NCI-H446 treated with DMSO at 0.1 percent for 48 hours (cell line): ENCODE measurements at places on chromosomes 13 and 19.

DNA sequence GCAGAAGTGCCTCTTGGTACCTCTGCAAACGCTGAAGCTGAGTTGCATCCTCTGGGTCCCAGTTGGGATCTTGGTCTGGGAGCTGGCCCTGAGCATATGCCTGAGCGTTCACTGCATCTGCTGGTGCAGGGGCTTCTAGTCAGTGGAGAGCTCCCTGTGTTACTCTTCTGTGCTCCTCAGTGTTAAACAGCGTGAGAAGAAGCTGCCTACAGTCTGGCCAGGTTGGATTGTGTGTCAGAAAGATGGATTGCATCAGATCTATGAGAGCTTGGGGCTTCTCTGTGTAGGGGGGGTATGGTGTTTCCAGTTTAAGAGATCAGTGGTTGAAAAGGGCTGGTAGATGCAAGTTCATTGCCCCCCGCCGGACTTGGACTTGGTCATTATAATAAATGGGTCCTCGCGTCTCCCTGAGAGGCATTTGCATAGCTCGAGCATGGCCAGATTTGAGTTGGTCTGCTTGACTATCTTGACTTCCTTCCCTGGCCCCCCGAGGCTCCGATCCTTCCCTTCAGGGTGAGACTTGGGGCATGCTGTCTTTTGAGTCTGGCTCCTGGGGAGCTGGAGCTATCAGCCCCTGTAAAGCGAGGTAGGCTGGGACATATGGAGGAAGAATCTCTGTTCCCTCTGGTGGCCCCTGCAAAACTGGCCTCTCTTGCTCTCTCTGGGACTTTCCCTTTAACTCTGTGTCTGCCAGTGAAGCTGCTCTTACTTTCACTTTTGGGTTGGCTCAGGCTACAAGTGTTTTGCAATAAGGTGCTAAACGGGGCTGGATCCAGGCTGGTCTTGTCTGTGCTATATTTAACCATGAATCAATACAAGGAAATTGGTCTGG is 52.9 kb downstream of the OR10H4 start:
- DNase-seq: no peak

DNA sequence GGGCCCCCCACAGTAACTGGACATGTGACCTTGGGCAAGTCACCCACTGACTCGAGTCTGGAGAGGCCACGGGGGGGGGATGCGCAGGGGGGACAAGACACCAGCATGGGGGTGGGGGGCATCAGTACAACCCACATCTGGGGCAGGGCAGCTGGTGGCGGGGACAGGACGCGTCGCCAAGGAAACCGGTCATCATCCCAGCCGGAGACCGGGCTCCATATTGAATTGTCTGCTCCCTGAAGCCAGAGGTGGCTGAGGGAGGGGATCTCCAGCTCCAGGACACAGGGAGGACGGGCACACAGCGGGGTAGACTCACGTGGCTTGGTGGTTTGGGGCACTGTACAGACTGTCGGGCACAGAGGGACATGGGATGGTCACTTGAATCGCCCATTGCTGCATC is 11.4 kb downstream of the ONECUT3 start:
- no peak for DNase-seq

- DNase-seq: no peak
Observed at GRCh38 chr19:17993076-17993813, 14.7 kb upstream of the ARRDC2 start.

DNA sequence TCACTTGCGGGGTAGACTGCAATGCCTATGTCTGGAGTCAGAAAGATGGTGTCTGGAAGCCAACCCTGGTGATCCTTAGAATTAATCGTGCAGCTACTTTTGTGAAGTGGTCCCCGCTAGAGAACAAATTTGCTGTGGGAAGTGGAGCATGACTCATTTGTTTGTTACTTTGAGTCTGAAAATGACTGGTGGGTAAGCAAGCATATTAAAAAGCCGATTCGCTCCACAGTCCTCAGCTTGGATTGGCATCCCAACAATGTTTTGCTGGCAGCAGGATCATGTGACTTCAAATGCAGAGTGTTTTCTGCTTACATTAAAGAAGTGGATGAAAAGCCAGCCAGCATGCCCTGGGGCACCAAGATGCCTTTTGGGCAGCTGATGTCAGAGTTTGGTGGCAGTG is 9.5 kb upstream of the ERVV-1 start:
- DNase-seq: no peak

- no peak for DNase-seq
Observed at GRCh38 chr19:11257846-11258380, 4.4 kb downstream of the DOCK6 start.

DNA sequence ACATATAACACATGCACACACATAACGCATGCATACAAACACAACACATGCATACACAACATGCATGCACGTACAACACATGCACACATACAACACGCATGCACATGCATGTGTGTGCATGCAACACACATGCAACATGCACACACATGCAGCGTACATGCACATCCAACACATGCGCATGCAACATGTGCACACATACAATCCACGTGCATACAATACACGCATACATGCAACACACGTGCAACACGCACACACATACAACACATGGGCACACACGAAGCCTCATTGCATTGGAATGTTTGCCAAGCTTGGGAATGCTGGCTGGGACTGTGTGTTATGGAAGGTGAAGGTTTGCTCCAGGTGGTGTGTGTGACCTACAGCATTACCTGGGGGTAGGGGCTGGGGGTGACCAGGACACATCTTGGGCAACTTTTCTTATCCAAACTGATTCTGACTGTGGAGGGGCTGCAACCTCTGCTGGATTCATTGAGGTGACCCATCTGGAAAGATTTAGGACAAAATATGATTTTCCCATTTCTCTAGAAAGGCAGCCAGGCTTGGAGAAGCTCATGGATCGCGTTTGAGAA is 58.9 kb downstream of the SPACA7 start:
- no peak for DNase-seq

- no peak for DNase-seq
Observed at GRCh38 chr19:58466089-58466759, 656 bp upstream of the ZNF324 start.

DNA sequence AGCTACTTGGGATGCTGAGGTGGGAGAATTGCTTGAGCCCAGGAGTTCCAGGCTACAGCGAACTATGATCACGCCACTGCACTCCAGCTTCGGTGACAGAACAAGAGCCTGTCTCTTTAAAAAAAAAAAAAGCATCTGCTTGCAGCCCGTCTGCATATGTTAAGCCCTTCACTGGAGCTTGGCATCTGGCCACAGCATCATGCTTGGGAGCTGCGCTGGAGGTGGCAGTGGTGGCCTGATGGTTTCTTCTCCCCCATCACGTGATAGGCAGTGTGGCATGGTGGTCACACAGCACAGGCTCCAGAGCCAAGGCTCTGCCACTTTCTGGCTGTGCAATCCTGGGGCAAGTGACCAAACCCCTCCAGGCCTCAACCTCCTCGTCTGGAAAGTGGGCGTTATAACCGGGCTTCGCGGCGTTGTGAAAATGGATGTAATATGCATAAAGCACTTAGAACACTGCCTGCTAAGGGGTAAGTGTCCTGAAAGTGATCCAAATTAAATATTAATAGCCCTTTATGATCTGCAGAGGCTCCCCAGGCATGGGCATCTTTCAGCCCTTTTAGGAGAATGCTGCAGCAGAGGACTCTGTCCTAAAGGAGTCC is 24.4 kb downstream of the MARK4 start:
- peak; percentile 58 for DNase-seq

- no peak for DNase-seq
Observed at GRCh38 chr13:49571299-49572240, 13.8 kb downstream of the RCBTB1 start.

DNA sequence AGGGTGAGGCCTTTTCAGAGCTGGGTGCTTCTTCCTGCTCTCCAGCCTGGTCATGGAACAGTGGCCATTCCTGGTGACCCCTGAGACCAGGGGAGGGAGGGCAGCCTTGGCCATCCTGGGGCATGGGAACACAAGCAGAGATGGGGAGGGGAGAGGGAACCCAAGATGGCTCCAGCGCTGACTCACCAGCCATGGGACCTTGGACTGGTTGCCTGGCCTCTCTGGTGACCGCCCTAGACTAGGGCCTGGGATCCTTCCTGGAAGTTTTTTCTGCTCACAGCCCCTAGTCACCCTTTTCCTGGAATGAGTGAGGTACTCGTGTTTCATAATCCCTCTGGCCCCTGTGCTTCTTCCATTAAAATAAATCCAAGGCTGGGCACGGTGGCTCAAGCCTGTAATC is 3.3 kb upstream of the OPA3 start:
- DNase-seq: no peak

DNA sequence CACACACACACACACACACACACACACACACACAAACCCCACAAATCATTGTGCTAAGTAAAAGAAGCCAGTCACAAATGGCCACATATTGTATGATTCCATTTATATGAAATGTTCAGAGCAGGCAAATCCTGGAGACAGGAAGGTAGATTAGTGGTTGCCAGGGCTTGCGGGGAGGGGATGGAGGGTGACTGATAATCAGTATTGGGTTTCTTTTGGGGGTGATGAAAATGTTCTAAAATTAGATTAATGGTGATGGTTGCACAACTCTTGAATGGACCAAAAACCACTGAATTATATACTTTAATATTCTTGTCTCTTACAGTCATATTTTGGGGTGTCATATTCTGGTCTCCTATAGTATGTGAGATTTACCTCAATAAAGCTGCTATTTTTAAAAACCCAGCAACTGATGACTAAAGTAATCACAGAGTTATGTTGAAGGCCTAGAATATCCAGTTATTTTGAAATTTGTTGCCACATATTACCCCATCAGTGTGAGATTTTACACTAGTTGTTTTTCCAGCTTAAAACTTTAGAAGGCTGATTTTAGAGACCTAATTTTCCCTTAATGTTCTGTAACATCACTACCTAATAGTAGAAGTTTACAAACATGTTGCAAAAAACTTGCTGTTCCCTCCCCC is 20.3 kb downstream of the FLT1 start:
- no peak for DNase-seq

DNA sequence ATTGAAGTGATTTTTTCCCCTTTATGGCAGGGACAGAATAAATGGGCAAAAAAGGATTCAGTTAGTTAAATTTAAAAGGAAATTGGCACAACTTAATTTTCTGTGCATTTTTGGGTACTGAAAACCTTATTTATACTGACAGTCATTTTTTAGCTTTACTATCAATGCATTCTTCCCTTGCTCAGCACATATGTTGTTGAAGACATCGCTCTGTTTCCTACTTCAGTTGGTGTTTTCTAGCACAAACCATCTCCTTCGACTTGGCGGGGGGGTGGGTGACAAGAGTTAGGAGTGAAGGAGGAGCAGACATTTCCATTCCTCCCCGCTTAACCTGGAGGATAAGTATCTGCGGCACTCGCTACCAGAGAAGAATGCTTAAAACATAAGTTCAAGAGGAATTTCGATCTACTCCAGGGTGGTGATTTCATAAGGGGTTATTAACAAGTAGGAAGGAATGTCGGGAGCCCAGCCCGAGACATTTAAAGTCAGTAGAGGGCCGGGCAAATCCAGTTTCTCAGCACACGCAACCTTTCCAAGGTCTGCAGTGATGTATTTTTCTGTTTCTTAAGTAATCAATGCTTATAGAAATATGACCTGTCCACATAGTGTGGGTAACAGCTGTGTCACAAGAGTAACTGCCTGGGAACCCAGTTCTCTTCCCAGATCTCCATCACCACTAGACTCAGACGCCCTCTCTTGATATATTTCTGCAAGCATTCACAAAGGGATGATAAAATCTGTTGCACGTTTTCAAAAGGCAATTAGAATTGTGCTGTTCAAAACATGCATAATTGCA is 525.8 kb downstream of the MYO16 start:
- no peak for DNase-seq

DNA sequence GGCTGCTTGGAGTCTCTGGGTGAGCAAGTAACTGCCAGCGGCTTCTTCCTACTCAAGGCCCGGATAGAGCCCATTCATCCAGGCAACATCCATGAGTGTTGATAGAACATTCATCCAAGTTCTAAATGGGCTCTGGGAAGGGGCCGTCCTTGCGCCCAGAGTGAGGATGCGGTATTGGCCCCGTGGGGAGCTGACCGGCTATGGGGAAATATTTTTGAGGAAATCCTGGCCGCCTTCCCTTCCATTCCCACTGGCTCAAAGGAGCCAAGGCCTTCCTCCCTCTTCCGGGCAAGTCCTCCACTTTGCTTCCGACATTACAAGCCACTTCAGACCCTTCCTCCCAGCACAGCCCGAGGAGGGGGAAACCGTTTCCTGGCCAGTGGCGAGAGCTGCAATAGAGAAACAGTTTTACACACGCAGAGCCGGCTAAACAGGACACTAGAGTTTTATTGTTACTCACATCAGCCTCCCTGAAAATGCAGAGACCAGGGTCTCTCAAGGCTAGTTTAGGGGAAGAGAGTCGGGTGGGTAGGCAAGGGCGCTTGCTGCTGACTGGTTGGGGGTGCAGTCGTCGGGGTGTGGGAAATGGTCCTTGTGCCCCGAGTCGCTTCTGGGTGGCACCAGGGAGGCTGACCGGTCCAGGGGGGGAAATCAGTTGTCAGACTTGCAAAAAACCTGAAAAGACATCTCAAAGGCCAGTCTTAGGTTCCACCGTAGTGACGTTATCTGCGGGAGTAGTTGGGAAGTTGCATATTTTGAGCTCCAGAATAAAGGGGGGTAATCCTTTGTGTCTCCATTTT is 37.5 kb downstream of the C13orf46 start:
- DNase-seq: no peak

GRCh38 chr19:51786646-51787494 is 8.1 kb upstream of the FPR3 start:
- DNase-seq: no peak

- no peak for DNase-seq
Observed at GRCh38 chr19:27765912-27766725, 1446.8 kb downstream of the UQCRFS1 start.

DNA sequence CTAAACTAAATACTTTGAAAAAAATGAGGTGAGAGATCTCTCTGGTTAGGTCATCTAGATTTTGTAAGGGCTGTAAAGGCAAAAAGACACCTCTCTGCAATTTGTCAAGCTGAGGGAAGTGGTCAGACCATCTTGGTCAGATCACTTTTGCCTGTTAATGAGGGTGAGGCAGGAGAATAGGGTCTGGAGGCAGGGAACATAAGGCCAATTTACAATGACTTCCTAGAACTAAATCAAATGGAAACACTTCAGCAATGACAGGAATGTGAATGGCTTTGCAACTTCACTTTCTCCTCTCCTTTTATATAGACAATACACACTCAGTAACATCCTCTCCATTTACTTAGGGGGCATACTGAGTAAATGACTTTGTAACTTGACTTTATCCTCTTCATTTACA is 1653.4 kb downstream of the SLITRK5 start:
- DNase-seq: no peak

DNA sequence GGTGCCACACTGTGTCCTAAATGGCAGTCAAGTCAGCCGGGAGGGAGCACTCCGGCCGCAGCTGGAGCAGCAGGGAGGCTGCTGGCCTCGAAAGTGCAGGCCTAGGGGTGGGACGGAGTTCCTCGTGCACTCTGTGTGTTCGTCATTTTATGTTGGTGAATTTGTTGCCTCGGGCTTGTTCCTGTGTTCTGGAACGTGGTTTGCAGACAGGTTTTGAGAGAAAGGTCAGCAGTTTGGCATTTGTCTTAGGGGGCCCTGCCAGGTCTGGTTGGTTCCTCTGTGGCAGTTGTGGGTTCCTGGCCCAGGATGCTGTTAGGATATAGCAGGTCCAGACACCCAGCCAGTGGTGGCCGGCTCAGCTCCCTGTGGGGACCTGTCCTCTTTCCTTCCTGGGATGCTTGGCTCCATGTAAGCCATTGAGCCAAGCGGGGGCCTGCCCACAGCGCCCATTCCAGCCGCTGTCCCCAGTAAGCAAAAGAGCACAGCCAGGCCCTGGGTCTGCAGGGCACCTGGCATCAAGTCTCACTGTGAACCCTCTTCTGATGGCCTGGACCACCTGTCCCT is 30.0 kb downstream of the MPHOSPH8 start:
- DNase-seq: no peak
